ENCODE measurements at places on chromosomes 5 and 9.

GRCh38 chr5:122130152-122130551, 806 bp downstream of the ZNF474 start:
- DNase-seq, result no peak

GRCh38 chr9:135123773-135124134, 36.3 kb downstream of the OLFM1 start:
- DNase-seq, result no peak

GRCh38 chr9:87479801-87480201, 17.9 kb upstream of the DAPK1 start:
- DNase-seq, result peak; percentile 22

DNA sequence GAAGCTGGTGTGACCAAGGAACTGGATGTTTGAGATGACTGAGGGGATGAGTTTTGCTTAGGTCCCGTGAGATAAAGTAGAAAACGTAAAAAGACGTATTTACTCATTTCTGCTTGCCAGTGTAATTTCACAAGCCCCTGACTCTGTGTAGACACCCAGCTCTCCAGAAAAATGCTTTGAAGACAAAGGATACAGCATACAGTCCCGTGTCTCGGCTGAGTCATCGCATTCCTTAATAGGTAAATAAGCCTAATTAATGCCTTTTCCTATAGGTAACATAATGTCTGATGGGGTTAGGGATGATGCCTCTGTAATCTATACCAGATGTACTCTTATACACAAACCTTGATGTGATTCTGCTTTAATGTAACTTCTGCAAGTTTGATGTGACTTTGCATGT, 20.2 kb downstream of the S100Z start:
- no peak for DNase-seq

DNA sequence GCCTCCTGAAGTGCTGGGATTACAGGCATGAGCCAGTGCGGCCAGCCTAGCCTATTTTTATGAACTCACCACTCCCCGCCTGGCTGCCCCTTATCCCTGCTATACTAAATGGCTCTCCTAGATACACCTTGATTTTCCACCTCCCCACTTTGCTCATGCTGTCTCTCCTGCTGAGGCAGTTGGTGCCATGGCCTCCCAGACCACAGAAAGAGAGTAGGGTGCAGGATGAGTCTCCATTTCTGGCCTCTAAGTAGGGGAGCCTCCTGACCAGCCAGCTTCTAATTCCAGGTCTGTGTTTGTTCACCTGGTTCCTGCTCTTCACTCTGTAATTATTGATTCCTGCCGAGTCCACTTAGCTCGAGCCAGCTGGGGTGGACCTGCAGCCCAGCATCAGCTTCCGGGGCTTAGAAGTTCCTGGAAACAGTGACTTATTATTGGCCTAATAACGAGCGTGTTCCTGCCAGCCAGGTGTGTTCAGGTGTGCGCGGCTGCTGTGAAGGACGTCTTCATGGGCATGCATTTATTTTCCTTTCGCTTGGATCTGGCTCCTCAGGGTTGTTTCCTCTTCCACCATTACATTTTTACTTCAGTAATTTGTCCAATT, 34.0 kb downstream of the ZNF618 start:
- DNase-seq, result no peak

GRCh38 chr9:21906881-21907280, 87.3 kb downstream of the CDKN2A start:
- no peak for DNase-seq

DNA sequence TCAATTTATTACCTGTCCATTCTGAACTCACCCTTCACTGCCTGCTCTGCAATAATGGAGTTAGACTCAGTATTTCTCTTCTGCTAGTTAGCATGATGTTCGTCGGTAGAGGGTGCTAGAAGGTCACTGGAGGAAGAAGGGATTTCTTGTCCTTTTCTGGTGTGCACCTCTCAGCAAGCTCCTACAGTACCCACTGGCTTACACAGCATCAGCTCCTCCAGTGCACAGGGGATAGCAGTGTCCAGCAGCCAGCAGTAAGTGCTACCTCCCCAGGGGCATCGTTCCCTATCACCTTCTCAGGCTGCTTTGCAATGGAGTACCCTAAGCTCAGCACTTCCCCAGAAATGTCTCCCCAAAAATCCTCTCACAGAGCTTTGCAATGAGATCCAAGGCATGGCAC, 45.9 kb upstream of the APC start:
- DNase-seq, result no peak

DNA sequence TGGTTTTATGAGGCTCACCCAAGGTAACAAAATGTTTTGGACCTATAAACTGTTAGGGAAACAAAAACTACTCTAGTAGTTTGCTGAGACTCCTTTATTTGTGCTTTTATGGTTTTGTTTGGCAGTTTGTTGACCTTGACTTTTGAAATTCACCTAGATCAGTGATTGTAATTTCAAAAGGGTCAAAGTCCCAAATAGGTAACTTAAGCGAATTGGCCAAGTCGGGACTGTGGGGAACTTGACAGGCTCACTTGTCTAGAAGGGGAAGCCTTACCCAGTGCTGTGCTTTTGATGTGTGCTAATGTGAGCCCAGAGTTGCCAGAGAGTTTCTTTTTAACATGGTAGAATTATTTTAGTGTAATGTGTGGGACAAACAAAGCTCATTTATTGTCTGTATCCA, 87.2 kb upstream of the SGCD start:
- DNase-seq, result no peak

All from activated T-cell treated with anti-CD3 and anti-CD28 coated beads, Interleukin-2, amount 50 U/mL, for 48 hours (primary cell).